ENCODE measurements at places on chromosomes 12 and 14.
A peak's percentile ranks its signal among the peaks of the same experiment; 100 is the strongest.

DNA sequence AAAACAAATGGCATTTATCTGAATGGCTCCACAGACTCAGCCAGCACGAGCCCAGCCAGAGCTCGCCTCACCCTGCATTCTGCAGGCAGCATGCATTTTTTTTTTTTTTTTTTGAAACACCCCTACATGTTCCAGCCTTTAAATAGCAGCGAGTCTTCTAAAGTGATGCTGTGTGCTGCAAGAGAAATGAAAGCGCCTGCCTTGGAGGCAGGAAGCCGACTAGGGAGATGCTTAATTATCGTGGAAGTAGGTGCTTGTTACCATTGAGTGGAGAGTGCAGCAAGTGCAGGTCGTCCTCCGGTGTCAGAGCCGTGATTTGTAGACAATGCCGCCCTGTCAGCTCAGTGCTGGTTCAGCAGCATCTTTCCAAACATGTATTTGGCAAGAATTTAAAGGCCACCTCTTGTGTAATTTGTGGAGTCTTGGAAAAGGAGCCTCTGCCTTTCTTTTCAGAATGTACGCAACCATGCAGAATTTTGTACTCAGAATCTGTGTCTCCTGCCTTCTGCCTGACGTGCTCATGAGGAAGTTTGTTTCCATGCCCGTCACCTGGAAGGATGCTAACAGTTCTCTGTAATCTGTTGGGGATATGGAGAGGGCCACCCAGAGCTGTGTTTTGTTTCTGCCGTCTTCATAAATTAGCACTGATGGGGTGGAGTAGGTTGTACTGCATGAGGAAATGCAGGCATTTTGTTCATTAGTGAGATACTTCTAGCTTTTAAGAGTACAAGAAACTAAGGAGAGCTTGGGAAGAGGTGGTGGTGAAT, 345.9 kb upstream of the RGS6 start:
- peak; percentile 19 for DNase-seq

GRCh38 chr12:57079821-57080220, 1.2 kb upstream of the NEMP1 start:
- no peak for DNase-seq

- DNase-seq: peak; percentile 38
Measured at GRCh38 chr12:9364224-9365176, 156.3 kb upstream of the PZP start.

DNA sequence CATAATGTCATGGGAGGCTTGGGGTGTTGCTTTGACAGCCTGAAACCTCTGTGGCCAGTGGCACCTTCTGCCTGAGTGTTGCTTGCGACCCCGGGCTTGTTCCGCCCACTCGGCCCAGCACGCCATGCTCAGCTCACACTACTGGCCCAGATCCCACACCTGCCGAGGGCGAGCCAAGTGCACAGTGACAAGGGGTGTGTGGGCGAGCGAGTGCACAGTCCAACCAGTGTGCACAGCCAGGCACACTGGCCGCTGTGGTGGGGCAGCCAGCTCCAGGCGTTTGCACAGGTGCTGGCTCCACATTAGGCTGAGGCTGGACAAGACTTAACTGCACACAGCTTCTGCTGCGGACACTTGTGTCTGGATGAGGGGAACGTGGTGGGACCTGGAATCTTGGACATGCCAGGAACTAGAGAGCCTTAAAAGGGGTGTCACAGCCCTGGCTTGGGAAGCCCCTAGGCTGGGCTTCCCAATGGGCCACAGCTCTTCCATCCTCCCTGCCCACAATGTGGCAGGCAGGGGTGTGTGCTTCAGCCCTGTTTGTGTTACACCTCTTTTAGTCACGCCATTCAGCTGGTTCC, 609.2 kb upstream of the FOXG1 start:
- no peak for DNase-seq

GRCh38 chr12:25130741-25131188, 64.2 kb downstream of the DNAI7 start:
- DNase-seq: peak; percentile 14

- DNase-seq: no peak
Measured at GRCh38 chr14:65006261-65006721, 19.6 kb downstream of the FNTB start.

- no peak for DNase-seq
Measured at GRCh38 chr12:668090-668481, 4.8 kb upstream of the NINJ2 start.
